ENCODE measurements at places on chromosomes 2 and 18. TPM values are rescaled to one million over a fixed set of nuclear protein-coding genes. Genes with fewer than 3 reads are reported as not detected.

The ANO7 gene
- total RNA-seq = 0.59 TPM

The VAMP5 gene
- 60.0 TPM for total RNA-seq

The EMILIN1 gene
- 13.8 TPM for total RNA-seq

The FKBP7 gene
- 26.2 TPM for total RNA-seq

The PAX3 gene
- not detected for total RNA-seq

The PIEZO2 gene
- total RNA-seq = 63.7 TPM

The LBX2 gene
- 2.4 TPM for total RNA-seq
